ENCODE measurements at places on chromosomes 1 and 21. TPM values are rescaled to one million over a fixed set of nuclear protein-coding genes. Genes with fewer than 3 reads are reported as not detected.

Gene APCS
- not detected for polyA plus RNA-seq

- no peak overlapping the region for H3K4me3 ChIP-seq
- H3K27me3 ChIP-seq: no peaks in the 10 kb centered on the region
- no peaks in the 10 kb centered on the region for H3K36me3 ChIP-seq
- no peaks in the 10 kb centered on the region for H3K4me1 ChIP-seq
- H3K27ac ChIP-seq: no peak overlapping the region
- peak; percentile 0 for DNase-seq
Measured at GRCh38 chr1:5514527-5515183, 477.6 kb downstream of the NPHP4 start.

Gene PIK3C2B
- polyA plus RNA-seq: 1.4 TPM

DNA sequence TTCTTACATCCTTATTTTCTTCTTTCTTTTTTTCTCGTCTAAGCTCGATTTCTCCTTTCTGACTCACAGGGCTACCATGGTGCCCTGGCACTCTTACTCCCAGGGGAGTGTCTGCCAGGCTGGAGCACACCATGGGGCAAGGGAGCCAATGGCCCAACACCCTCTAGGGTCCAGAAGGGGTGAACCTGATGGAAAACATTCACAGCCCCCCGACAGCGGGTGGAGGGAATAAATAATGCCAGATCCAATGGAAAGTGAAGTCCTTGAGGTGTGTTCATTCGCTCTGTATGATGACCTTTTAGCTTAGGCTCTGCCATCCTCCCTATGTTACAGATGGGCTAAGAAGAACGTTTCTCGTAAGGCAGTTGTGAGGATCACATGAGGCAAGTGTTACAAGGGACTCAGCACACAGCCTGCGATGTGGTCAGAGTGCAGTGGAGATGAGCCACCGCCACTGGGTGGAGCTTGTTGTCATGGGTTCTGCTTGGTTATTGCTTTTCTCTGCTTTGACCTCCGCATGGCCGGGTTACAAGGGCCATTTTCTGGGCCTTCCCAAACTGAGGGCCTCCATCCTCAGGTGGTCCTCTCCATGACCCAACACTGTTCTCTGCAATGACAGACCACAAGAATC, 3.5 kb upstream of the FCMR start:
- no peak for DNase-seq
- H3K4me1 ChIP-seq: no peaks in the 10 kb centered on the region
- no peak overlapping the region for H3K4me3 ChIP-seq
- no peaks in the 10 kb centered on the region for H3K27me3 ChIP-seq
- no peak overlapping the region for H3K27ac ChIP-seq

DNA sequence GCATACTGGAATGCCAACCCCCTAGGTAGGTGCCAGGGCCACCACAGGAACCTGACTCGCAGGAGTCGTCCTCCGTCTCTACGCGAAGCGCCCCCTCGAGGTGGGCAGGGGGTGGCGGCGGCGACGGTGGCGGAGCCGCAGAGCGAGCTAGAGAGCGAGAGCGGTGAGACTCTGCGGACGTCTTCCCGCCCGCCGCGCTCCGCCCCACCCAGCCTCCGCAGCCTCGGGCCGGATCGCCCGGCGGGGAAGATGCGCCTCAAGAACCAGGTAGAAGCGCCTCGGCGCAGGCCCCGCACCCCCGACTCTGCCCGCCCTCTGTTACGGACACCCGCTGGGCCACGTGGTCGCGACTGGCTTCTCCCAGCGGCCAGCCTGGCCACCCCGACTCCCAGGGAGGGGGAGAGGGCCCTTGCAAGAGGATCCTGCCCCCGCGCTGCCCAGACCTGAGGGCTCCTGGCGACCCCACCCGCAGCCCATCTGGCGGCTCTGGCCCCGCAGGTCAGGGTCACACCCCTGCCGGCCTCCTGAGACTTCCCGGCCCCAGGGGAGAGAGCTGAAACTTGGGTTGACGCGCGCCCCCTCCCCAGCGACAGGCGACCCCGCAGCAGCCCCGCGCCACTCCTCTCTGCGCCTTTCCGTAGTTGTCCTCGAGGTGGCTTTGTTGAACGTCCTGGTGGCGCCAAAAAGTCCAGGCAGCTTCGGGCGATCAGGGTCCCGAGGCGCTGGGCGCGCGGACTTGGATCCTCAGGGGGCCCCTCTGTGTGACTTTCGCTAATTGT, 24.4 kb upstream of the AGBL4 start:
- H3K4me1 ChIP-seq: no peaks in the 10 kb centered on the region
- H3K27me3 ChIP-seq: no peaks in the 10 kb centered on the region
- DNase-seq: no peak

GRCh38 chr1:36846357-36846756, 188.0 kb downstream of the GRIK3 start:
- no peaks in the 10 kb centered on the region for H3K4me1 ChIP-seq
- no peaks in the 10 kb centered on the region for H3K36me3 ChIP-seq
- no peak overlapping the region for H3K27ac ChIP-seq
- H3K27me3 ChIP-seq: no peaks in the 10 kb centered on the region

- H3K4me1 ChIP-seq: no peaks in the 10 kb centered on the region
- H3K27me3 ChIP-seq: no peaks in the 10 kb centered on the region
- H3K27ac ChIP-seq: no peak overlapping the region
- no peak for DNase-seq
- no peaks in the 10 kb centered on the region for H3K36me3 ChIP-seq
Measured at GRCh38 chr1:37240897-37241296, 206.6 kb upstream of the GRIK3 start.

DNA sequence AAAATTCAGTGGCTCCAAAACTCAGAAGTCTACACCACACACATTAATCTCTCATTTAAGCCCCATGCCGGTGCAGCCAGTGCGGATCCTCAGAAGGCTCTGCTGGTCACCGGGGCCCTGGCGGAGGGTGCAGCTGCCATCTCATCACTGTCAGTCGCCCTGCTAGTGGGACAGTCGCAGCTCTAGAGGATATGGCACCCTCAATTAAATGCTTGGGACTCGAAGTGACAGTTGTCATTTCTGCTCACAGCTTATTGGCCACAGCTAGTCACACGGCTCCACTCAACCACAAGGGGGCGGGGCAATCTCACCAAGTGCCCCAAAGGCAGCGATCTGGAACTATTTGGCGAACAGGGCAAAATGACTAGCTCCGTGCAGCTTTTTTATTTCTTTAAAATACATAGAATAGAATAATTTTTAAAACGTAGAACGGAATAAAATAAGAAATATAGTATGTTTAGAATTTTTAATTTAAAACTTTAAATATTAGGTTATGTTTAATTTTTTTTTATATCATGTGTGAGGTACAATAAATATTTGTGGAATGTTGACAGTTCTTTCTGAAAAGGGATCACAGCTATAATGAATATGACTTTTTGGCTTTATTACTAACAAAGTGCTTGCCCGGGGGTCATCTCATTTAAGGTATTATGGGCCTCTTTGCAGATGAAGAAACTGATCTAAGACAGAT, 8.0 kb upstream of the MAN1C1 start:
- H3K27ac ChIP-seq: no peak overlapping the region
- peaks cover 31% of the 10 kb centered on the region for H3K27me3 ChIP-seq
- H3K4me1 ChIP-seq: no peaks in the 10 kb centered on the region

Gene LAD1
- polyA plus RNA-seq: not detected

DNA sequence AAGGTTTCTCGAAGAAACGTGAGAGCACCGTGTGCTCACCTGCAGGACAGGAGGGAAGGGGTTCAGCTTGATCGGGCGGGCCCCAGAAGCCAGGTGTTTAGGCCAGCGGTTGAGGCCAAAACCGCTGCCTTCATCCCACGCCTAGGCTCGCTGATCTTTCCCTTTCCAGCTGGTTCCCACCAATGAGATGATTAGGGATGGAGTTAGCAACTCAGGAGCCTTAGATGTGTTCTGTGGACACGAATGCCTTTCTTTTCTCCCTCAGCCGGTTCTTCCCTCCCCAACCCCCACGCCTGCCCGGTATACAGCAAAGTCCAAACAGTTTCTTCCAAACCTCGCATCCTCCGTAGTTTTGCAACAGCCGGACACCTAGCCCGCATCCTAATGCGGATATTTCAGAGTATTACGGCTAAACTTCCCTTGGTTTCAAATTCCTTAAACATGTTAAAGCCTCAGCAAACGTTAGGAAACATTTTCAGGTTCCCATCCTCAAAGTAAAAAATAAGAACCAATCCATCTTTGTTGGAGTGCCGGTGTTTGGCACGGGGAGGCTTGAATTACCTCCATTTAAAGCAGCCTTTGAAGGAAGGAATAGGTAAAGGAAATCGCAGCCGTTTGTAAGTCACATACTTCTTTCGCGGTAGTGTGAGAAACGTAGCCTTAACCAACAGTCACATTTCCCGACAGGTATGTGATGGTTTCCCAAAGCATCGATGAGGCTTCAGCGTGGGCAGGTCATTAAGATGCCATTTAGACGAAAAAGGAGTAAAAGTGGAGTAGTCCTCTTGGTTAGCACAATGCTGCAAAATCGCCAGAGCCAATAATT, 1.1 kb downstream of the LRRC8C start:
- peak; percentile 47 for DNase-seq
- H3K27ac ChIP-seq: peak overlapping the region; percentile 84
- no peaks in the 10 kb centered on the region for H3K36me3 ChIP-seq
- no peaks in the 10 kb centered on the region for H3K27me3 ChIP-seq

DNA sequence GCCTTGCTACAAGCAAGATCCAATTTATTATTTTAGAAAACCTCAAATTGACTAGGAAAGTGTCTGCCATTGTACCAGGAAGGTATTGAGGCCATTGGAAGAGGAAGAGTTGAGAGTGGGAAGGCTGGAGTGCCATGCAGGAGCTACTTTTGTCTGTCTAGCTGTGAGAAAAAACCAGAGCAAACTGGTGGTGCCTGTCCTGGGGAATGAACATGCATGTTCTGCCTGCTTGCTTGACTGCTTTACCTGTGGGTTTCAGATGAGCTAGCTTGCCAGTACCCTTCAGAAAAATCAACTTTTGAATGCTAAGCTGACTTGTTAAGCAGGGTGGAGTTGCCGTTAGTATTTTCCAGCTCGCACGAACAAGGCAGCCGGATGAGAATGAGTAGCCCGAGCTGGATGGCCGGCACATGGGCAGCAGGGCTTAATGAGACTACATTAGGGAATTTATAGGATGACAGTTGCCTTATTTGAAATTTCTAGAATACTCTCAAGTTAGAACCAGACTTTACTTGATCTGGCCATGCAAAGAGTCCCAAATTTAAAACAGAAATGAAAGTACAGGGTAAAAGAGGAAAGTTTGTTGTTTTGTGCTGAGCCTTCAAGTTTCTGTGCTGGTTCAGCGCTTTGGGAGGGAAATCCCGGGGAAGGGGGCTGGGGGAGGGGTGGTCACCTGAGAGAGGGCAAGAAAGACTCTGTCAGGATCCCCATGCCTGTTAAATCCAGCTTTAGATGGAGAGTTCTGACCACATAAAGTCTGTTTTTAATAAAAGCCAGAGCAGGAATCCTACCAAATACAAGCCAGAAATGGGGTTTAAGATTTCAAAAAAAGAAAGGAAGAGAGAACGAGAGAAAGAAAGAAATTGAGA, 29.6 kb upstream of the C1orf105 start:
- no peak overlapping the region for H3K4me3 ChIP-seq
- no peak for DNase-seq
- no peak overlapping the region for H3K27ac ChIP-seq
- no peaks in the 10 kb centered on the region for H3K36me3 ChIP-seq
- H3K4me1 ChIP-seq: no peaks in the 10 kb centered on the region

DNA sequence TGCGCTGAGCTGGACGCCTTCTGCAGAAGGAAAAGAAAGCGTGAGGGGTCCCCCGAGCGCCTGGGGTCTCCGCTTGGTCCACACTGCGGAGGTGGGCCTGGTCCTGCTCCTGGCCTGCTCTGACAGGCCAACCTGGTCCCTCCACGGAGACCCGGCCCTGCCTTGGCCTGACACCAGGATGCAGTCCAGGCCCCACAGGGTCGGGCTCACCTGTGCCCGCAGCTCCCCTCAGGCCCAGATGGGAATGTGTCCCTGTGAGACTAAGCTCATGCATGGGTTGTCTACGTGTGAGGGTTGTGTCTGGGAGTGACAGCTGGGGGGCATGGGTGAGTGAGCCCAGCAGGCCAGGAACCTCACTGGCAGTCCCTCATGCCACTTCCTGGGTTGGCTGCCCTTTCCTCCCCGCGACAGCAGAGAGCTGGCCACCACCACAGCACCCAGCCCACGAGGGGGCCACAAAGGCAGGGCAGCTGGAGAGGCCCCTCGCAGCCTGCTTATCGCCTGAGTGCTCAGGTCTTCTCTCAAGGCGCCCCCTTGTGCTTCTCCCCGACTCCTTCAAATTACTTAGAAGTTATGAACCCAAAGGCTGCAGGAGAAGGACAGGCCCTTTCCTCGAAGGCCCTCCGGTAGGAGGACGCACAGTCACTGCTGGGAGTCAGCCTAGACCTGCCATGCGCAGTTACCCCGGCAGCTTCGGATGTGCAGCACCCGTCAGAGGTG, 41.1 kb downstream of the SLC45A1 start:
- H3K4me1 ChIP-seq: peaks cover 8% of the 10 kb centered on the region
- H3K36me3 ChIP-seq: peaks cover 65% of the 10 kb centered on the region
- H3K27ac ChIP-seq: no peak overlapping the region
- DNase-seq: no peak
- H3K27me3 ChIP-seq: no peaks in the 10 kb centered on the region
- no peak overlapping the region for H3K4me3 ChIP-seq

GRCh38 chr1:87905651-87906050, 577.0 kb downstream of the LMO4 start:
- DNase-seq: no peak
- no peak overlapping the region for H3K27ac ChIP-seq
- H3K27me3 ChIP-seq: no peaks in the 10 kb centered on the region

Gene TSPAN1
- 0.94 TPM for polyA plus RNA-seq

Gene P3R3URF
- not detected for polyA plus RNA-seq

- H3K27me3 ChIP-seq: no peaks in the 10 kb centered on the region
- peaks cover 3% of the 10 kb centered on the region for H3K4me1 ChIP-seq
- H3K27ac ChIP-seq: peak overlapping the region; percentile 56
- peaks cover 2% of the 10 kb centered on the region for H3K36me3 ChIP-seq
- no peak overlapping the region for H3K4me3 ChIP-seq
Measured at GRCh38 chr1:12296623-12297022, 66.8 kb downstream of the VPS13D start.

Gene C1orf94
- polyA plus RNA-seq: 0.10 TPM

GRCh38 chr21:33057385-33057940, 12.5 kb upstream of the OLIG1 start:
- DNase-seq: no peak
- no peak overlapping the region for H3K4me3 ChIP-seq
- H3K27ac ChIP-seq: no peak overlapping the region

GRCh38 chr1:94698356-94698755, 121.8 kb upstream of the SLC44A3 start:
- peaks cover 12% of the 10 kb centered on the region for H3K4me1 ChIP-seq
- peak overlapping the region; percentile 29 for H3K27ac ChIP-seq
- H3K36me3 ChIP-seq: no peaks in the 10 kb centered on the region
- no peak overlapping the region for H3K4me3 ChIP-seq
- peak; percentile 77 for DNase-seq

DNA sequence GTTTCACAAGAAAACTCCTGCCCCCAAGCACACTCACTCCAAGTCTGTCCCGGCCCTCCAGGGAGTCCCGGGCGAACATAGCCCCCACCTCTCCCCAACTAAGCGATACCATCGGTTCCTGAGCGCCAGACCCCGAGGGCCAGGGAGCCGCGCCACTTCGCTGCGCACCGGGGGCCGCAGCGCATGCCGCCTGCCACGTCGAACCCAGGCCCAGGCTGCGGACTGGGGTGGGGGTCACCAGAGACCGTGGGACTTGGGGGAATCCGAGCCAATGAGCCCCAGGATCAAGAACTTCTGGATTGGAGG, 801 bp downstream of the RSPO1 start:
- no peak for DNase-seq
- peaks cover 63% of the 10 kb centered on the region for H3K27me3 ChIP-seq
- no peak overlapping the region for H3K4me3 ChIP-seq

Gene ANGPTL7
- 0.34 TPM for polyA plus RNA-seq

Gene PLPPR4
- 101 TPM for polyA plus RNA-seq

GRCh38 chr1:64839261-64839660, 94.4 kb downstream of the RAVER2 start:
- H3K27ac ChIP-seq: no peak overlapping the region
- no peak overlapping the region for H3K4me3 ChIP-seq
- no peaks in the 10 kb centered on the region for H3K27me3 ChIP-seq
- no peaks in the 10 kb centered on the region for H3K4me1 ChIP-seq

Measured in fibroblast of lung (primary cell).